Colonic mucosa (tissue), 4 donors: ENCODE measurements at places on chromosomes 12 and 14. TPM values are rescaled to one million over a fixed set of nuclear protein-coding genes. Genes with fewer than 3 reads are reported as not detected.

- no peak for DNase-seq
These were observed 38.4 kb downstream of the LRP6 start for GRCh38 chr12:12228402-12228801.

- no peak for DNase-seq
These were observed 6.0 kb downstream of the CCDC60 start for GRCh38 chr12:119340578-119340977.

DNA sequence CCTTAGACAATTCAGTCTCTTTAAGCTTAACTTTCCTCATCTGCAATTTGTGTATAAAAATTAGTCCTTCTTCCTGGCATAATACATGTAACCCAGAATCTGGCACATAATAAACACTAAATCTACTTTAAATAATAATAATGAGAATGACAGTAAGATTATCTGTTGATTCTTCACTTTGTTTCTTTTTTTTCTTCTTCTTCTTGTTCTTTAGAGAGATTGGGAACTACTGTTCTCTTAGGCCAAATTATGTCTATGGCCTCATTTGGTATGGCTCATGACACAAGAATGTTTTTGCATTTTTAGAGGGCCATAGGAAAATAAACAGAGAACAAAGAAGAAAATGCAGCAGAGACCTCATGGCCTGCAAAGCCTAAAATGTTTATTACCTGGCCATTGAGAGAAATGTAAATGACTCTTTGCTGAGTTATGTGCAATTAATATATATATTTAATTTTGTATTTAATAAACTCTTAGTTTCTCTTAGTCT lies 275.8 kb downstream of the SLC6A15 start:
- no peak for DNase-seq

GRCh38 chr14:26382901-26383685 lies 214.7 kb downstream of the NOVA1 start:
- no peak for DNase-seq

DNA sequence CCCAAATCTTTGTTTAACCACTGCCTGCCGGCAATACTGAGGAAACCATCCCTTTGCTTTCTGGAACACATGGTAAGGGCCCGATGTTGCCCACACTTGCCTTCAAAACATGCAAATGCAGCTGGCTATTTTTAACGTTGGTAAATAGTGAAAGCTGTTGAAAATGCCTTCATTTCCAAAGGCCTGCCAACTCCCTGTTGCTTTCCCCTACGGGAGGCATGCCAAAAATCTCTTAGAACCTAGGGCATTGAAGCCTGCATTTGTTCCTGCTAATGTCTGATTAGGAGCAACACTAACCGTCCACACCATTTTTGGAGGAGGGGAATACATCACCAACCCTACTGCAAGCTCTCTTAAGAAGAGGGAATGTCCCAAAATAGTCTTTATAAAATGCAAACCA lies 152.6 kb upstream of the NOS1 start:
- DNase-seq = no peak

ZC2HC1C gene
- 3.2 TPM for total RNA-seq

SIX4 gene
- 0.27 TPM for total RNA-seq

DNA sequence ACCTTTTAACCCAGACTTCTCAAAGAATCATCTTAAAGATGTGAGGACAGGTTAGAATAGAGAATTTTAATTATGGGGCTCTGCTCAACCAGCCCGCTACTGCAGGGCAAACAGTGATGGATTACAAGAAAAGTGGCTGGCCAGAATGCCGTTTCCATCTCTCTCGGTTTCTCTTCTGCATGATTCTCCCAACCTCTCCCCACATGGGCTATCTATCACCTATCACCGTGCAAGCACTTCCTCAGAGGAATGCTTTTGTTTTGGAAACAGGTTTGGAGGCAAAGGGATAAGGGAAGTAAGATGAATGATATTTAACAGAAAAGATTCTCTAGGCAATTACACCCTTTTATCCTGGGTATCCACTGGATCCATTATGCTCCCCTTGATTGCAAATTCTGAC lies 37.4 kb upstream of the PHC1 start:
- DNase-seq = no peak

ADAM21 gene
- total RNA-seq = not detected

DNA sequence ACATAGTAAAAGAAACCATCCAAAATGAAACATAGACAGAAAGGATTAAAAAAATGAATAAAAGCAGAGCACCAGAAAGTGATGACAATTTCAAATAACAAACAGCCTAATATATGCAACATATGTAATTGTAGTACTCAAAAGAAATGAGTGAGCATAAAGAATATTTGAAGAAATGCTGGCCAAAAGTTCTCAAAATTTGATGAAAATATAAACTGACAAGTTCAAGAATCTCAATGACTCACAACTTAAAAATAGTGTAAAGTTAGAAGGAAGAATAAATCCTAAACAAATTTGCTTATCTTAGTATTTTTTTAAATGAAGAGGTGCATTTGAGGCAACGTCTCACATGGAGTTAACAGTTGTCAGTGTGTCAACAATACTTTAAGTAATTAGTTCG lies 498.9 kb downstream of the SLC6A15 start:
- DNase-seq = no peak

DNA sequence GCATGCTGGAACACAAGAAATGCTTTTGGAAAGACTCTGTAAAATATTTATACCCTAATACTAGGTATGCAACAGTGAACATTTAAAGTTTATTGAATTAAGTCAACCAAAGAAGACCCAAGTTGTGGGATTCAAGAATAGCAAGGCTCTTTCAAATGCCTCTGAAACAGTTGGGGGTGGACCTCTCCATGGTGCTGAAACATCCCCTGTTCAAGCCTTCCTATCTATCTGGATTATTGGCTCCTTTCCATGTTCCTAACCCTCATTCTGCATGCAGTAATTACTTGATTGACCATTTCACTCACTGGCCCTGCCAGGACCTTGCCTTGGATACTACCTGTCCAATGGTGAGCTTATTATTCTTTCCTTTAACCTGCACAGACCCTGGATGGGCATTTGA lies 349.7 kb downstream of the NRXN3 start:
- peak; percentile 24 for DNase-seq

GRCh38 chr14:52907949-52908348 lies 42.9 kb downstream of the FERMT2 start:
- no peak for DNase-seq

- DNase-seq = no peak
These were observed 62.3 kb upstream of the TMEM263 start for GRCh38 chr12:106893451-106893850.

DNA sequence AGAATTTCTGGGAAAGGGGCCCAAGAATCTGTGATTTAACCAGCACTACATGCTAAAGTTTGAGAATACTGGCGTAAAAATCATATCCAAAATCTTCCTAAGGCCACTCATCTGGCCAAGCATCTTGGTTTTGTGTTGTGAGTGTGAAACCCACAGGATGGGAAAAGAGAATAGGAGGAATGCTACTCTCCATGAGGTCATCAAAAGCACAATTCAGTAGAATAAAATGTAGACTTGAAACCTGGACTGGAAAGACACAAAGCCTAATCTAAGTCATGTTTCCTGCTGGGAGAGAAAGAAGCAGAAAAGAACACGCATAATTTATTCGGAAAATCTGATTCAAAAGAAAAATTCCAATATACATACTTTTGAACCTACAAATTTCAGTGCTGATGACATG lies 42.3 kb downstream of the NR1H4 start:
- DNase-seq = no peak

DNA sequence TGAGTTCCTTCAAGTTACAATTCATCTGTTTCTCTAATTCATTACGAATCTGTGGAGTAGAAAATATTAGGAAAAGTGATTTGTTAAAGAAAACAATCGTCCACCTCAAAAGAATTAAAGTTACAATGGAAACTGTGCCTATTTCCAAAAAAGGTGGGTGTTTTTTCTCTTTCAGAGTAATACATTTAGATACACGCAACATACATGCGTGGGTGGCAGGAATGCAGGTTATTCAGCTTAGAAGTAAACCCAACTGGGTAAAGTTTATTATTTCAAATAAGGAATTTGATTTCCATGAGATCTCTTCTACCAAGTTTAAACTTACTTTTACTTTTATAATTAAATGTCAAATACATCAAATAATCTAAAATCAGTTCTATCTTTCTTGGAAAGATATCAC lies 52.2 kb downstream of the SSH1 start:
- DNase-seq = no peak

GRCh38 chr14:96362071-96362964 lies 823 bp downstream of the ATG2B start:
- peak; percentile 81 for DNase-seq

DNA sequence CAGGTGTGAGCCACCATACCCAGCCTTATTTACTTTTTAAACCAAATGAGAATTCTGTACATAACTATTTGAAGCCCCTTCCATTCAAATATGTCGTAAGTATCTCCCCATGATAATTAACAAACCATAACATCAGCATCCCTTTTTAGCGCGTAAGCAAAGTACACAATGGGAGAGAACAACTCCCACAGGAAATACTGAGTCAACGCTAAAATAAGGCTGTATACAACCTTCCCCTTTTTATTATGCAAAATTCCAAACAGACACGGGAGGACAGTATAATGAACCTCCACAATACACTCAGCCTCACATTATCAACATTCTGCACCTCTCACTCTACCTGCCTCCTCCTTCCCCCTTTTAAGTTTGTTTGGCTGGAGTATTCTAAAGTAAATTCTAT lies 73.5 kb downstream of the CCDC88C start:
- DNase-seq = no peak

LAG3 gene
- 1.2 TPM for total RNA-seq
